KG1 (cell line): ENCODE measurements at places on chromosomes 7 and 10.

- no peak for DNase-seq
Observed at GRCh38 chr10:17737027-17737965, 14.7 kb upstream of the TMEM236 start.

- no peak for DNase-seq
Observed at GRCh38 chr7:131039836-131040235, 287.8 kb upstream of the MKLN1 start.

DNA sequence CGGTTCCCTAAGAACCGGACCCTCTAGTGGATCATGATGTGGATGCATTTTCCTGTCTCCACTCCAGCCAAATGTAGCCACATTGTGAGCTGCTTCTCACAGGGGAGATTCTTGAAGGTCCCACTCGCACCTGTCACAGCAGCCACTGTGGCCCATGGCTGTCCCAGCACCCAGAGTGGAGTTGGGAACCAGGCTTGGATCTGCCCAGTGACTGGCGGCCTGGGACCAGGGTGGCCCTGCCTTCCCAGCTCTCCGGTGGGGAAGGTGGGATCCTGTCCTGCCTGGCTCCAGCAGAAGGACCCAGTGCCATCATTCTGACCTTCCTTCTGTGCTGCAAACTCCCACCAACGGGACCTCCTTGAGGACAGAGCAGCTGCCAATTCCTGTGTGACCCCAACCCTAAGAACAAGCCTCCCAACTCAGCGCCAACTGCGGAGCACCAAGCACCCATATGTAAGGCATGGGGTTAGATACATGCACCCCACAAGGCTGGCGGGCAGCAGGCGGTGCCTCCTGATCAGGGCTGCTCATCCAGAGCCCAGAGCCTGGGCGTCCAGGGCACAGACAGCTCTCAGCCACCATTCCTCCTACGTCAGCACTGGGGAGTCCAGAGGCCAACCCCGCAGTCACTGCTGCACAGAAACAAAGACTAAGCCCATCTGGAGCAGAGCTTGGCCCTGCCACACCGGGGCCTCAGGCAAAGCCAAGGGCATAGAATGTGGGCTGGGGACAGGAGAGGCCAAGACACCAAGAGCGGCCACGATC, 28.8 kb downstream of the EBF3 start:
- DNase-seq: no peak

DNA sequence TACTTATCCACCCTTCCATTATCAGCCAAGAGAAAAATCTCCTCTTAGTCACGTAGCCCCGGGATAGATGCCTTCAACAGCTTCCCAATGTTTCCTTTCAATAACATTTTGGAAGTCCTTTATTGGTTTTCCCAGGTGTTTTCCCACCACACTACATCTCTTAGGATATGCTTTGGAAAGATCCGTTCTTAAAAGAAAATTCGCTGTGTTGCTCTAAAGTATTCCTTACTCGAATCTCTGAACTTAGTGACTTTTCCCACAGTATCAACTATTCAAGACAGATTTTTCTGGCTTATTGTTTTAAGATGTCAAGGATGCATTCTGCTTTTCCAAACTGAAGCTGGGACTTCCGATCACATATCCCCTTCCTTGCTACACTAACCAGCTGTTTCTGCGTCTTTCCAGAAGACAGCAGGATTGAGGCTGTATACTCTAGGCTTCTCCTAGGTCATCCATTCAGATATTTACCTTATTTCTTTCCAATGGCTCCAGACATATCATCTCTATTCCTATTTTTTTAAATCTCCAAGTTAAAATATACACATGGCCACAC, 36.5 kb upstream of the SVIL start:
- DNase-seq: no peak

DNA sequence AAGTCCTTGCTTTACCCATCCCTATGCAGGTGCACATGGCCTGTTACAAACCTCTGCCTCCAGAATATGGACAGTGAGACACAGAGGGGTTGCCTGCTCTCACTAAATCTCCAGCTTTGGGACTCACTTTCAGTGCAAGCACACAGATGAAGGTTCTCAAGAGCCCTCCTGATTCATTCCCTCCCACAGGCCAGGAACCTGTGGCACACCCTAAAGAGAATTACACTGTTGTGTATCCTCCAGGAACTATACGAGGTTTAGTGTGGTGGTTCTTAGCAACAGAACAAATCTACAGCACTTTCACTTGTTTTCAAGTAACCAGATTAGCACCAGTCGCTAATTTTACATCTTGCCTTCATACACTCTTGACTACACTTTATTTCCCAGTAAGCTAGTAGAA, 192.3 kb downstream of the PLXNA4 start:
- DNase-seq: no peak

DNA sequence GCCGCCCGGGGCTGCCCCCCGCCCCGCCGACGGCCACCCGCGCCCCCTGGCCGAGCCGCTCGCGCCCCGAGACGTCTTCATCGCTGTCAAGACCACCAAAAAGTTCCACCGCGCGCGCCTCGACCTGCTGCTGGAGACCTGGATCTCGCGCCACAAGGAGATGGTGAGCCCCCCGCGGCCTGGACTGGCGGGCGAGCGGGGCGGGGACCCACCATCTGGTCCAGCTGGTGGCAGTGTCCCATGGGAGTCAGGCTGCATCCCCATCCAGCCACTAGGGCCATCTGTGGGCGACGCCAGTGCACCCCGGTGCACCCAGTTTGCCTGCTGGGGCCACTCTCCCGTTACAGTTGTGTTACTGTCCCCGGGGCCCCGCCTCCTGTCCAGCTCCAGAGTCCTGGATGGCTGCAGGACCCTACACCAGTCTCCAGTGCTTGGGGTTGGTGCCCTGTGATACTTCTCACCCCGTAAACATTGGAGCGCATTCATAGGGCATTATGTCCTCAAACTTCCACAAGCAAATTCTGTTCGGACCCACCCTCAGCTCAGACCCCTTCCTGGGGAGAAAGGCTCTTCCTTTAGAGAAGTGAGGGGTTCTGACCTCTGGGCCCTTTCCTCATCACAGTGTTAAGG, 672 bp downstream of the LFNG start:
- DNase-seq: no peak

GRCh38 chr10:116255886-116256751, 16.9 kb downstream of the GFRA1 start:
- no peak for DNase-seq

GRCh38 chr10:6847561-6847960, 267.5 kb upstream of the PRKCQ start:
- no peak for DNase-seq

DNA sequence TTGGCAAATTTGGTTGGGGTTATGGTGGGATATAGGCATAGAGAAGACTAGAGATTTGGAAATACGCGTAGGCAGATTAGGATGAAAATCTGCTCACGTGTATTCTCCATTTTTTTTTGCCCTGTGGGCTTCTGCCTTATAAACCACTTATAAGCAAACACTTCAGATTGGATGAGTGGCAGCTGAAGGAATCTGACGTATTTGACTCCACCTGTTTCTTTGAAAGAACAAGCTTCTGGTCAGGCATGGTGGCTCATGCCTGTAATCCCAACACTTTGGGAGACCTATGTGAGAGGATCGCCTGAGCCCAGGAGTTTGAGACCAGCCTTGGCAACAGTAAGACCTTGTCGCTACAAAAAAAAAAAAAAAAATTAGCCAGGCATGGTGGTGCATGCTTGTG, 5.1 kb downstream of the STK31 start:
- no peak for DNase-seq

DNA sequence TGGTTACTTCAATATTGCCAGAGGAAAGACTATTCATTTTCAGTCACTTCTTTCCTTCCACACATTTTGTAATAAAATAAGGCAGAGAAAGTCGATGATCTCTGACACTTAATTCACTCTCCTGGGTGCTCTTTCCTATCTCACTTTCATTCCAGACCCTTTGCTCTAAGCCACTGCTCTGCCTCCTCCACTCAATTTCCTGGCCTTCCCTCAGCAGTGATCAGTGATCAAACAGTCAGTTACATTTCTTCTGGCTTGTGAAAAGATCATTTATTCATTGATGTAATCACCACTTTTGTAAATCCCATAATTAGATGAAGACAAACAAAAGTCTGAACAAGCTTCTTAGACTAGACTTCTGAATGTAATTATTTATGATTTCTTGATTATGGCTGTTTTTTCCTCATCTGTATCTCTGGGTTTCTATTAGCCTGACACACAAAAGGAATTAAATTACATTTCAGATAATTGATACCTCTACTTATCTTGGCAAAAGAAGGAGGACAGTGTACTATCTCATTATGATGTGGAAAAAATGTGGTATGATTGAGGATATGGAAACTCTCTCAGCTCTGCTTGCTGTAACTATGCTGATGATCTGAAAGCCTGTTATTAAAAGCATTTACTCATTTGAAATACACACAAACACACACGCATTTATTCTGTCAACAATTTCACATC, 1102.3 kb downstream of the GRM8 start:
- DNase-seq: no peak

- DNase-seq: no peak
Observed at GRCh38 chr7:113374955-113375354, 256.6 kb upstream of the SMIM30 start.

GRCh38 chr10:110498982-110499795, 1.5 kb downstream of the DUSP5 start:
- DNase-seq: no peak

DNA sequence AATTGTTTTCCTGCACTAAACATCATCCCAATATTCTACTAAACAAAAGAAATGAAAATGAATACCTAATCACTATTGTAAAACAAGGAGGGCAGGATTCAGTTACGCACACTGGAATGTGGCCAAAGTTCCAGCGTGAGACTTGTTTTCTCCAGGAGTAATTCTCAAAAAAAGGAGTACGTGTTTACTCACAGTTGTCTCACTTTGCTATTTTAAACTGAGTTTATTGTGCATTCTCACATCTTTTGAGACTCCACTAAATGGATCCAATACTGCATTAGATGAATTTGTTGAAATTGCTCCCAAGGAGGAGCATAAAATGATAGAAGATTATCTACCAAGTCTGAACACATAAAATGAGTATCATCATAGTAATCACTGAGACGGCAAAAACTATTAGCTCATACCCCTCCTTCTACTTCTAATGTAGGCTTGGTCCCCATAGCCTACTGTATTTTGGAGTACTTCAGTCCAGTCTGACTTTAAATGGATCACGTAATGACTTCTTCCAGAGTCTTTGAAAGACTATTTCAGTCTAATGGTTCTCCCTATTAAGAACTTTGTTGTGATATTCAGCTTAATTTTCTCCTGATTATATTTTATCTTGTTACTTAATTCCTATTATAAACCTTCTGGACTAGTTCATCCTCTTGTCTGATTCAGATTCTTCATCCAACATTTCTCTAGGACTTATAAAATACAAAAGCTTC, 3.8 kb downstream of the GRM3 start:
- DNase-seq: no peak

- no peak for DNase-seq
Observed at GRCh38 chr10:126917375-126917774, 12.1 kb downstream of the DOCK1 start.

DNA sequence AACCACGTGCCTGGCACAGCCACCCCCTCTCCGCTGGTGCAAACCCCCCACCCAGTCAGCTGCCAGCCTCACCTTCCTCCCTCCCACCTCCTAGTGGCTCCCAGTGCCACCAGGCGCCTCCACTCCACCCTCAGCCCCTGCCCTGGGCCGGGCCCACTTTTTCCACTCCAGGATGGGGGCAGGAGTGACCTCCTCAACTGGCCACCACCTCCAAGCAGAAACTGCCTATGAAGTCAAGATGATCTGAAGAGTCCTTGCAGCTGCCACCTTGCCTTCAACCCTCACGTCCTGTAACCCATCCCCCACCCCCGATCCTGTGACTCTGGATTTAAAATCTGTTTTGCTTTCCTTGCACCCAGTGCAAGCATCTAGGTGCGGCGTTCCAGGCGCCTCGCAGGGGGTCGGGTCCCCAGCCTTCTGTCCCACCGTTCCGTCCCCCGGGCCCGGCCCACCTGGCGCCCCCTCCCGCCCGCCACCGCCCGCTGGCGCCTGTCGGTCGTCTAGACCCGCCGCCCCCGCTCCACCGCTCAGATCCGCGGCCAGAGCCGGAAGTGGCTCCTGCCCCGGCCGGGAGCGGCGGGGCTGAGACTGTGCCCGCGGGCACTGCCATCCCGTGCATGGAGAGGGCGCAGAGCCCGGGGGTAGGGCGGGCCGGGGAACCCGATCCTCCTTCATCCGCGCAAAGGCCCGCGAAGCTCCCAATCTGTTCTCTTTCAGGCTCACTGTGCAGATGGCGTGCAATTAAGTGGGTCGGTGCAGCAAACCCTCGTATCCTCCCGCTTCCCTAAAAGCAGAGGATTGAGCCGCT, 51.2 kb upstream of the GTF2I start:
- DNase-seq: no peak

GRCh38 chr10:47231414-47231813, 68.6 kb upstream of the GDF10 start:
- no peak for DNase-seq

DNA sequence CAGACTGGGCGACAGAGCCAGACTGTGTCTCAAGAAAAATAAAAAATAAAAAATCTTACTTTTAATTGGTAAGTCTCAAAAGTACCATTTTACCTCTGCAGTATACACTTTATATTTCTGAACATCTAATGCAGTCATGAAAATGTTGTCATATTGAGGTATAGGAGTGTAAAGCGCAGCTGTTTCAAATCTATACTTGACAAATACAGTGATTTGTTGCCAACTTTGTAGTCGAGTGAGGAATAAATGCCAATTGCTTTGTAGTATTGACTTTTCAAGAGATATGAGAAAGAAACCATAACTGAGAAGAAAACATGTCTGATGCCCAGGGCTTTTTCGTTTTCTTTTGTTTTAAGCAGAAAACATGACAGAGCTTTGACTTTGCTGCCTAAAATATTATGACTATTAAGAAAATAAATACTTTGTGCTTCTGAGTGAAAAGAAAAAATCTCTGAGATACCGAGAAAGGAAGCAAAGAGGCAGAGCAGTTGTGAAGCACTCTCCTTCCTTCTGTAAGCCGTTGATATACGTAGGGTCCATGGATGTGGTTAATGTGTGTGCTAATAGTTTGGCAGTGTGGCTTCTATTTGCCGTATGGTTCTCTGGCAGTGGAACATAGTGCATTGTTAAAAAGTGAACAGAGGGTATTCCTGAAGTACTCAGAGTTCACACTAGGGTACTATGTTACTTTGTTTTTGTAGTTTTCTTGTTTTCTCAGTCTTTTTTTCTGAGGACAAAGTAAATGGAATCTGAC, 38.2 kb downstream of the AVL9 start:
- no peak for DNase-seq
